Stimulated activated CD8-positive, alpha-beta memory T cell treated with anti-CD3 and anti-CD28 coated beads, Interleukin-2, amount 100 ng/mL, for 1 hour (primary cell): ENCODE measurements at places on chromosomes 11 and 22.

GRCh38 chr11:62012451-62012831, 45.0 kb upstream of the FTH1 start:
- DNase-seq: no peak

DNA sequence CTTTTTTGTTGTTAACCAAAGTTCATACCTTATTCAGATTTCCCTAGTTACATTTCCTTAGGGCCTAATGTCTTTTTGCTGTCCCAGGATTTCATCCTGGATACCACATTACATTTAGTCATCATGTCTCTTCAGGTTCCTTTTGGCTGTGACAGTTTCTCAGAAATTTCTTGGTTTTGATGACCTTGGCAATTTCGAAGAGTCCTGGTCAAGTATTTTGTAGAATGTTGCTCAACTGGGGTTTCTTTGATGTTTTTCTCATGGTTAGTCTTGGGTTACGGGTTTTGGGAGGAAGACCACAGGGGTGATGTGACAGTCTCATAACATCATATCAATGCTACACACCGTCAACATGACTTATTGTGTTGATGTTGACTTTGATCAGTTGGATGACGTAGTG, 39.8 kb upstream of the FDX1 start:
- DNase-seq: no peak

DNA sequence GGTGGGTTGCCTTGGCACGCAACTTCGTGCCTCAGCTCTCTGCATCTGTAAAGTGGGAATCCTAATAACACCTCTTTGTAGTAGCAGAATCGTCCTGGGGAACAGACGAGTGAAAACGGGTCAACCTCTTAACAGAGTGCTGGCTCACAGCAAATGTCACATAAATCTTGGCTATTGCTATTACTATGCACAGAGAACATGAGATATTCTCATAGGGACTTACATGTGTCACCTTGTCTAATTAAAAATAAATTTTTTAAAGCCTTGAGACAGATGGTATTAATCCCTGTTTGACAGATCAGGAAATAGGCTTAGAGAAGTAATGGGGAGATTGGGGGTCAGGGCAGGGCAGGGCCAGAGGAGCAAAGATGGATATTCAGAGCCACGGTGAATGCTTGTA, 44.3 kb upstream of the IGSF9B start:
- DNase-seq: no peak

DNA sequence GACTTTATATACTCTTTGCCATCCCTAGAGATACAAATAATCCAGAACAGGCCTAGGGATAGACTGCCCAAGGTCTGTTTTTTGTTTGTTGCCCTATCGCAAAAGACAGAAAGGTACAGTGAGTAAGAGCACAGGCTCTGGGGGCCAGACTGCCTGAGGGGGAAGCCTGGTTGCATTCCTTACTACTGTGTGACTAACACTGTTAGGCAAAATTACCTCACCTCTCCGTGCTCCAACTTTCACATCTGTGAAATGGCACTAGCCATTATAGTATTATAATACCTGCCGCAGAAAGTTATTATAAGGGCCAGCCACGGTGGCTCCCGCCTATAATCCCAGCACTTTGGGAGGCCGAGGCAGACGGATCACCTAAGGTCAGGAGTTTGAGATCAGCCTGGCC, 14.5 kb downstream of the SLC35F2 start:
- DNase-seq: no peak

DNA sequence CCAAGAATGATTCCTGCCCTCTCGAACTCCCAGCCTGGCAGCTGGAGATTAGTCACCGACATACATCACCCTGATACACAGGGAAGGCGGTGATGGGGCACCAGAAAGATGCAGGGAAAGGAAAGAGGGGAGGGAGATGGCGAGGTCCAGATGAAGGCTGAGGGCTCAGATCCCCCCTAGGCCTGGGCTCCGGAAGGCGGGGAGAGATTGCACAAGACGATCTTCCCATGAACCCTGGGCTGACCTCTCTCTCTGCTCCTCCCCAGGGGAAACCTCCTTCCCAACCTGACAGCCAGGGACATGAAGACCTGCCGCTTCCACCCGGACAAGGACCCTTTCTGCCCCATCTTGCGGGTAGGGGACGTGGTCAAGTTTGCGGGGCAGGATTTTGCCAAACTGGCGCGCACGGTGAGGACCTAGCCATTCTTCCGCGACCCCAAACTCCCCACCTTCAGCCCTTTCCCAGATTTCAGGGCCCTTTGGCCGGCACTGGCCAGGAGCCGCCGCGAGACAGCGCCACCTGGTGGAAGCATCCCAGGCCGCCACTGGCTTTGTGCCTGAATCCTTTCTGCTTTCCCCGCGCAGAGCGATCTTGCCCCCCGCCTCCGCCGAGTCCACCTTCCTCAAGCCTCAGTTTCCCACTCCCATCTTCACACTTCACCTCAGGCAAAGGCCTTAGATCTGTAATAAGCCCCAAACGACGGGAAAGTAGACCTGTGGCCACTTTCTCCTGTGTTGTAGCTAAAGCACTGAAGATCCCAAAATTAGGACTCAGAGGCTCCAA, 11.5 kb downstream of the P2RX3 start:
- DNase-seq: peak; percentile 45

DNA sequence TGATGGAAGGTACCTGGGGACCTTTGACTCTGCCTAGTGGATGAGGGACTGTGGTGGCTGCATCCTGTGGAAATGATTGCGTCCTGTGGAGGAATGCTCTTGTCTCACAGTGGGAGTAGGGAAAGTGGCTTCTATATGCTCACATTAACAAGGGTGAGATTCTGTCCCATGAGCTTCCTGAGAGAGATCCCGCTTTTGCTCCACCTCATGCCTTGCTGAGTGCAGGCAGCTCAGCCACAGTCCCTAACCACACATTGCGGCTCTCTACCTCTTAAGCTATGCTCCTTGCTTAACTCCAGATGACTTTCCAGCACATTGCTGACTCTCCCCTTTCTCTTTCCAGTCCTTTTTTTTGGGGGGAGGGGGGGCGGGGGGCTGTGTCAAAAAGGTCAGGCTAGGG, 45.0 kb downstream of the TEAD1 start:
- DNase-seq: no peak

- DNase-seq: no peak
Observed at GRCh38 chr22:27116312-27117086, 459.1 kb downstream of the MIAT start.

- DNase-seq: no peak
Observed at GRCh38 chr11:72737336-72737735, 14.9 kb downstream of the ARAP1 start.

GRCh38 chr11:117535201-117535849, 207.7 kb downstream of the CEP164 start:
- no peak for DNase-seq

DNA sequence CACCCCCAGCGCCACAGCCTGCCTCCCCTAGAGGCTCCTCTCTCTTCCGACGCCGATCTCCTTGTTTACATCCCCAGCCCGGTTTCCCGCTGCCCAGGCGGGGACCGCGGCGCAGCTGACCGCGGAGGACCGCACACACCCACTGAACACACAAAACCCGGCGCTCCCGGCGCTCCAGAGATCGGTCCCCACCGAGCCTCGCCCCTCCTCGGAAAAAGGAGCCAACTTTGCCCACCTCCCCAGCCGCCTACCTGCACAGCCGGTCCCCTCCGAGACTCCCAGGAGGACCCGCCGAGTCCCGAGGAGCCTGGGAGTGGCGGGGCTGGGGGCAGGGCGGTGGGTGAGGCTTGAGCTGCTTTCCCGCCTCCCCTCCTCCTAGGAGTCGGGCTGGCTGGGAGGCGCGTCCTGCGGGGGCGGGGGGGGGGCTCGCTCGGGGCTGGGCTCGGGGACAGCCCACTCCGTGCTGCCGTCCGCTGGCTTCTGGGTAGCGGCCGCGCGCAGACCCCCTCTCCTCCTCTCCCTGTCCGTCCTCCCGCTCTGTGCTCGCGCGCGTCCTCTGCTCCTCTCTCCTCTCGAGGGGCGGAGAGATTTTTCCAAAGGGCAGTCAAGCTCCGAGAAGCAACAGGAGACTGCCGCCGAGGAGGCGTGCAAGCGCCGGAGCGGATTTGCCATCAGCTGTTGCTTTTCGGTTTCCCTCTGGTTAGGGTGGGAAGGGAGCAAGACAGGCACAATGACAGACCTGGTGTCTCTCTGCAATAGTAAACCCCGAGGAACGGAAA, at the start of gene FXYD6:
Gene FXYD6, minus strand, starts transcription at position 318 of the 779 bp plus-strand sequence. CDS start 33,882 bp downstream, outside the sequence.
- no peak for DNase-seq

GRCh38 chr22:19943082-19944026, 1.7 kb upstream of the TXNRD2 start:
- DNase-seq: no peak

DNA sequence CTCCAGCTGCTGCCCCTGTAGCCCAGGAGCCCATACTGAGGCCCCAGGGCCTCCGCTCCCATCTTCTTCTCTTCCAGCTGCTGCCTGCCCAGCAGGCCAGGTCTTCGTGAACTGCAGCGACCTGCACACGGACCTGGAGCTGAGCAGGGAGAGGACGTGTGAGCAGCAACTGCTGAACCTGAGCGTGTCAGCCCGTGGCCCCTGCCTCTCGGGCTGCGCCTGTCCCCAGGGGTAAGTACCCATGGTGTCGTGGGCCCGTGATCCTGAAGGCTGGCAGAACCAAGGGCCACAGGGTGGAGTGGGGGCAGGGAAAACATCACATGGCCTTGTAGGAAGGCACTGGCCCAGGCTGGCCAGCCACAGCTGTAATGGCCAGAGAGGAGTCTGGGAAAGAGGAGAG, 31.2 kb downstream of the OTOG start:
- DNase-seq: no peak

DNA sequence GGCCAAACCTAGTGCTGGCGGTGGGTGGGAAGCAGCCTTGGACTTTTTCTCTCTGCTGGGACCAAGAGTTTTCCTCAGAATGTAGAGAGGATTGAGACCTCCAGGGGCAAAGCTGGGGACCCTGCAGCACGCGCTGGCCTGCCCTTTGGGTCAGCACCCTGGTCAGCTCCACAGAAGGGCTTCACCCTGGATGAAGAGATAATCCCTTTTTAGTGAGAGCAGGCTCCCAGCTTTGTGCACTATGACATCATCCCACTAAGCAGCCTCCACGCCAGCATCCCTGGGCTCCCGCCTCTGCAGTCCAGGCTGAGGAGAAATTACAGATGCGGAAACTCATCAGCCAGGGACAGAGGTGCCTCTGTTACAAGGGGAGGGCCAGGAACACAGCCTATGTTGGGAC, 23.5 kb downstream of the DRICH1 start:
- DNase-seq: no peak

- no peak for DNase-seq
Observed at GRCh38 chr11:2802389-2803185, 83.0 kb downstream of the CDKN1C start.

DNA sequence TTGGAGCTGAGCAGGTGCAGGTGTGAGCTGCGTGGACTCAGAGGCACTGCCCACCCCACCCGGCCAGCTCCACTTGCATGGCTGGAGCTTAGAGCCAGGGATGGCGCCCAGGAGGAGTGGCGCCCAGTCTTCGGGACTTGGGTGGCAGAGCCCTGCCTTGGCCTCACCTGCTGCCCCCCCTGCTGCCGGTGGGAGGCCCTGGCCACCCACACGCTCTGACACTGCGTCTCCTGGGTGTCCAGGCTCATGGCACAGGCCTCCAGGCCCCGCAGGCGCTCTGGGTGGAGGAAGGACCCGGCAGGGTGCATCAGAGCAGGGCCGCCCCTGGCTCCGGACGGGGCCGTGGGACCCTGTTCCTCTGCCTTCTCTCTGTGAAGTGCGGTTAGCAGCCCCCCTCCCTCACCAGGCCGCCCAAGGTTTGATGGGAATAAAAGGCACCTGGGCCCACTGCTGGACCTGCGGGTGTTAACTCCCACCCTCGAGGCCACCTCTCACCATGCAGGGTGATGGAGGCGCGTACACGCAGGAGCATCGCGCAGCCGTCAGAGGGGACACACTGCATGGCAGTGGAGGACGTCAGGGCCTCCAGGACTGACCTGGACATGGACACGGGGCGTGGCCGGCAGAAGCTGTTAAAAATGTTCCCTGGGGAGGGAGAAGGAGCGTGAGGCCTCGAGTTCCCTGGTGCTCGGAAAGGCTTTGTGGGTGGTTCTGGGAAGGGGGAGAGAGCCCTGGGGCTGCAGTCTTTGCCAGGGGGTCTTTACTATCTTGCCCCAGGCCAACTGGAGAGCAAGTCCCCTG, 11.8 kb downstream of the IL17REL start:
- no peak for DNase-seq

GRCh38 chr11:125489166-125489565, 6.9 kb downstream of the FEZ1 start:
- no peak for DNase-seq
